ENCODE measurements at places on chromosomes 7 and 10.

GRCh38 chr10:82981137-82981723 is 1106.2 kb downstream of the NRG3 start:
- no peak for DNase-seq

DNA sequence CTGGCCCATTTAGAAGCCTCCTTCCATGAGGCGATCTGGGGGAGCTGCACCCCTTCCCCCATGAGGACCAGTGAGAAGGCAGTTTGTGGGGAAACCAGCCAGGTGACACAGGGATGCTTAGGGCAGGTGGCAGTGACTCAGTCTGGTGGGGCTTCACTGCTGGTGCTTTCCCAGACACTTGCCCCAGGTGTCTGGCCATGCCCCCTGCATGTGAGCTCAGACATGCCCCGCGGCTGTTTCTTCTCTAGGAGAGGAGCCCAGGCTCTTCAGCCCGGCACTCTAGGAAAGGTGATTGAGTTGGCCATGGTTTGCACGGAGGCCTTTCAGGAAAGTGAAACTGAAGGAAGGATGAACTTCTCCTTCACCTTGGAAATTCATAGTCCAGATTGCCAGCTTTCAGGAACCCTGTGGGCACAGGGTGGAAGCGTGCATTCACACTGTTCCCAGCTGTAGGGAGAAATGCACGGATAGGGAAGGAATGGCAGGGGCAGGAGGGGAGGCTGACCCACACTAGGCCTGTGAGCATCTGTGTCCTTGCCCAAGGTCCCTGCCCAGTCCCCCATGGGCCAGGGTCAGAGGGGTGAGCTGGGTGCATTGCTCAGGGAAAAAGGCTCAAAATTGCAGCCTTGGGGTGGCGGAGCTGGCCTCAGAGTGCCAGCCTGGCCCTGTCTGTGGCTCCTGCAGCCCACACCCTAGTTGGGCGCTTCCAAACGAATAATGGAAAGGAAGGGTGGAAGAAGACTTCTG is 359.1 kb downstream of the GLRX3 start:
- no peak for DNase-seq

GRCh38 chr7:47154791-47155190 is 427.1 kb downstream of the TNS3 start:
- no peak for DNase-seq

GRCh38 chr10:6207658-6208057 is 4.9 kb downstream of the PFKFB3 start:
- no peak for DNase-seq

GRCh38 chr10:43125274-43125845 is 12.9 kb upstream of the CSGALNACT2 start:
- DNase-seq = no peak

GRCh38 chr10:78194539-78195402 is 161.1 kb downstream of the RPS24 start:
- DNase-seq = no peak

DNA sequence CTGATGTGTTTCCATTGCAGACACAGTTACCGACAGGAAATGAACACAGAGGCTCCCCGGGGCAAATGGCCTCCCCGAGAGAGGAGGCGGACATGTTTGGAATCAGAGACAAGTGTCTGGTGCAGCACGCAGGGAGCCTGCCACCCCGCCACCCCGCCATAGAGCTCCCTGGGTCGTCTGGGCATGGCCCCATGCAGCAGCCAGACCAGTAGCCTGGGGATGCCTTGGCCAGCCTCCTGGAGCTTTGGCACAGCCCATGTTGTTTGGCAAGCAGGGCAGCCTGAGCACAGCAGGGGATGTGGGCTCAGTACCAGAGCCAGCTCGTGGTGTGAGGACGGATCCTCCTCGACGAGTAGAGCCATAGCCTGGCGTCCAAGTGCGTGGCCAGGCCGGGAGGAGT is 80.8 kb downstream of the NKX6-2 start:
- DNase-seq = no peak

GRCh38 chr7:144775749-144776148 is 60.1 kb downstream of the TPK1 start:
- DNase-seq = no peak

GRCh38 chr7:22700559-22701002 is 26.4 kb upstream of the IL6 start:
- no peak for DNase-seq

GRCh38 chr10:34046506-34047034 is 712.1 kb upstream of the NRP1 start:
- DNase-seq = no peak

GRCh38 chr10:97356318-97356914 is 21.9 kb upstream of the FRAT2 start:
- no peak for DNase-seq

DNA sequence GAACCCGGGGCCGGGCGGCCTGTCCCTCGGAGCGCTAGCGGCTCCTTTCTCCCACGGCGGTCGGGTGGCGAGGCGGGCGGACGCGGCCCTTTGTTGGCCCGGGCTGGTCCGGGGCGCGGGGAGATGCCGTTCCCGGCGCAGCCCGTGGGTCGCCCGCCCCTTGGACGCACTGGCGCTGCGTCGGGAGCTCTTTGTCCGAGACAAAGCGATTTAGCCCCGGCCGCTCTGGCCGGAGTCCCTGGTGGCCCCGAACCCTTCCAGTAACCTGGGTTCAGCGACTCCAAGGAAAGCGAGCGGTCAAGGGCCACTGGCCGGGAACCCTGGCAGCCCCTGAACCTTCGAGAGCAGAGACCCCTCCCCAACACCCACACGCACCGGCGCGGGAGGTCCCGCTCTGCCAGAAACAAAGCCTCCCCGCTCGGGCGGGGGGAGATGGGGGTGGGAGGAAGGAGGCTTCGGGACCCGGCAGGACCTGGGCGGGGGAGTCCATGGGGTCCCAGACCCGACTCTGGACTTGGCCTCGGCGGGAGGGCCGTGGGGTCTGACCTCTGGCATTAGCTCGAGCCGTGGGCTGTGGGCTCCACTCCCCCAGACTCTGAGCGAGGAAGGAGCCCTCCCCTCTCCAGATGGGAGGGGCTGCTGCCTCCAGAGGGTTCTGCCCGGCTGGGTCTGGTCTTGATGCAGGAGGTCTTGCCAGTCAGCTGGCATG is 836 bp downstream of the DPYSL4 start:
- DNase-seq = no peak

DNA sequence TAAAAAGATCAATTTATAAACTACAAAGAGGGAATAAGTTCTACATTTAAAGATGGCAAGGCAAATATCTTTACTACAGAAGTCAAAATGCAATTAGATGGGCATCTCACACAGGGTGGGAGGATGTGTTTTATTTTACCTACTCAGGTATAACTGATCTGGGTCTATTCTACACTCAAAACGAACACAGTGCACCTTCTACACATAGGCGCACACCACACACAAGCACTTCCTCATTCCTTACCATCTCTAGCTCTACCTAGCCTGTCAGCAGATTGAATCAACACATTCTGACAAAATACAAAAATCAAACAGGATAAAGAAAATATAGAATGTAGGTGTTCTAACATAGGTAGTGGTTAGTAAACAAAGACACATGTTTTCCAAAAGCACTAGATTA is 64.8 kb downstream of the SGCE start:
- no peak for DNase-seq

GRCh38 chr10:127802531-127803095 is 65.6 kb downstream of the FOXI2 start:
- no peak for DNase-seq

- no peak for DNase-seq
Observed at GRCh38 chr10:650886-651615, 38.4 kb downstream of the DIP2C start.

DNA sequence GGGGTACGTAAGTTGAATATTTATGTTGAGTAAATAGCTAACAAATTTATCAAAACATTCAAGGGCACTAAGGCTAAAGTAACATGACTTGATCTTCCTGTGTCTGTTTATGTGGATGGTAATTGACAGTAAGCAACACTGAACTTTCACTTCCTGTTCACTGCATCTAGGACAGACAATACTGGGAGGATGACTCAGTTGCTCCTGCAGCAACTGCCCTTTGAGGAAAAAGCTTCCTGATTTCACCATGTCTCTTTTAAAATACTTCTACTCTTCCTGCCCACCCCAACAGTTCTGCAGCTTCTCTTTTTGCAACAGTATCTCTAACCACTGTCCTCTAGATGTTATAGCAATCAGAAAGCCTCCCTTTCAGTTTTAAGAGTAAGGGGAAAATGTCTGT is 76.6 kb upstream of the HGF start:
- no peak for DNase-seq

GRCh38 chr7:16062269-16062668 is 359.1 kb downstream of the CRPPA start:
- no peak for DNase-seq

DNA sequence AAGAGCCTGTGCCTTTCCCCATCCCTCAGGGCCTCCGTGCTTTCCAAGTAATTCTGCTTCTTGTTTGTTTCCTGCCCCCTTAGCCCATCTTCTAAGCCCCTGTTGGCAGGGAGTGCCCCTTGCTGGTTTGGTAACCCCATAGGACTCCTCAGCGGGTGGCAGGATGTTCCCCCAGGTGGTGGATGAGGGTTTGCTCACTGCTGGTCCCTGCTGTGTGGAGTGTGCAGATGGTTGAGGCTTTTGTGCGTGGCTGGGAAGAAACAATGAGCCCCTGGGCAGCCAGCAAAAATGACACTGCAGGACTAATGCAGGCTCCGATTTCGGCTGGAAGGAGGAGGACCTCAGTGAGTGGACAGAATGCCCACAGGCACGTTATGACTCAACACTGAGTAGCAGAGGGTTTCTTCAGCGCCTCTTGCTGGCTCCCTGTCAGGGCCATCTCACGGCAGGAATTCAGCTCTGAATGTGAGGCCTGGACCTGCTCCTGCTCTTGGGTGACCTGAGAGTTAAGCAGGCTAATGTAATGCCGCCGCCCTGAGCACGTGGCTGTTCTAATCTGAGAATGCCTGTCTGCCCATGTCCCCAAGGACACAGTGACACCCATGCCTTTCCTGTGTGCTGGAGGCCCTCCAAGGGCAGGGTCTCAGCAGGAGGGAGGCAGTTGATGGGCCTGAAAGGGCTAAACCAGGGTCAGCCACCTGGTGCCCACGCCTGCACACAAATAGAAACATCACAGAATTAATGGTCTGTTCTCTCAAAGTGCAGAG is 16.6 kb downstream of the BAG3 start:
- no peak for DNase-seq

DNA sequence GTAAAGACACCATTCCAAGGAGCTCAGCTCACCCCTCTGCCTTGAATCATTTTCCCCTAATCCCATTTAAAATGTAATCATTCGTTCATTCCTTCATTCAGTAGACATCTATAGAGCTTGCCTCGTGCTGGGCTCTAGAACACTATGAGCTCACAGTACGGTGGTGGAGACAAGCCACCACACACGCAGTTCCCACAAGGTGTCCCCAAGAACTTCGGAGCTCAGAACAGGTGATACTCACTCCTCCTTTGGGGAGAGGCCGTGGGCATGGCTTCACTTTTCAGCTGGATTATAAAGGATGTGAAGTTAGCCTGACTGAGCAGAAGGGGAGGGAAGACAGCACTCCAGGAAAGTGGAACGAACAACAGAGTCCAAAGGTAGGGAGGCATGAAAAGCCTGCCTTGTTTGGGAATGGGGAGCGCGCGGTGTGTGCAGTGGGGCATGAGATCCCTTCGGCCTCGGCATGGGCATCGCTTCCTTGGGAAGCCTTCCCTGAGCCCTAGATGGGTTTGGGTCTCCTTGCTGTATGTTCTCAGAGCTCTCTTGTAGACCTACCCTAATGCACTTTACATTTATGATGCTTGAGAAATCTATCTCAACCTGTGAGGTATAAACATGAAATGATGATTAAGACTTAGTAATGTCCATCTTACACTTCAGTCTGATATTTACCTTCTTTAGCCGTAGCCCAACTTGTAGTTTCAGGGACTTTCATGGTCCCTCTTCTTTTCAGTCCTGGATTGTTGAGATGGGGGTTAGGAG is 809 bp upstream of the OGA start:
- DNase-seq = no peak

DNA sequence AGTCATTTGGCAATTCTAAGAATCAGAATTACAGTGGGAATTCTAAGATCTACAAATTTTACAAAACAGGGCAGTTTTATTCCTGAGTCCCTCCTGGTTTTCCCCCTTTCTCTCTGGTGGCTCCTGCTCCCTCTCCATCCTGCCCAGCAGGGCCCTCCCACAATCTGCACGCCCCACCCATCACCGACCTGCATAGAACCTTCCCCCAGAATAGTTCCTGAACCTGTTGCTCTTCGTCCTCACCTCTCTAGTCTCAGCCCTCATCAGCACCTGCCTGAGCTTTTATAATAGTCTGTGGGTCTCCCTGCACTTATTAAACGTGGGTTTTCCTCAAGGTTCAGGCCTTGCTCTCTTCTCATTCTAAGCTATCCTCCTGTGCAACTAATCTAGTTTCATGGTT is 49.1 kb upstream of the MNX1 start:
- no peak for DNase-seq

DNA sequence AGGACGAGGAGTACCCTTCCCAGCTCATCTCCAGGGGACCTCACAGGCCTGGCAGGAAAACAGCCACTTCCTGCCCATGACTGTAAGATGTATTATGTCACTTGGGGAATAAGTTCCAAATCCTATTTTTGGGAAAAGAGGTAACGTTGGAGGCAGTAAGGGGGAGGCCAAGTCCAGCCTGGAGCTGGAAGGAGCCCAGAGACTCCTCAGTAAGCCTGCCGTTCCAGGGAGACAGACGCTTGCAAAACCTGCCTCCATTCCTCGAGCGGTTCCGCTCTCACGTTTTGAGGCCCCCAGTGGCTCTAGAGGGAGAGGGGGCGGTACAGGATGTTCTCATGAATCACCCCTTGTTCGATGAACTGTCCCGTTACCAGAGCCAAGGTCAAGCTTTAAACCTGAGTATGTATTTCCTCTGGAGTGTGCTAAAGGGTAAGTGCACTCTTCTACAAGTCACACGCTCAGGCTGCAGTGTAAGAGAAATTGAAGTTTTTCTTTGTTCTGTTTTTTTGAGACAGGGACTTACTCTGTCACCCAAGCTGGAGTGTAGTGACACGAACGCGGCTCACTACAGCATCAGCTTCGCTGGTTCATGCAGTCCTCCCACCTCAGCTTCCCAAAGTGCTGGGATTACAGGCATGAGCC is 45.5 kb upstream of the CYTH3 start:
- DNase-seq = no peak

DNA sequence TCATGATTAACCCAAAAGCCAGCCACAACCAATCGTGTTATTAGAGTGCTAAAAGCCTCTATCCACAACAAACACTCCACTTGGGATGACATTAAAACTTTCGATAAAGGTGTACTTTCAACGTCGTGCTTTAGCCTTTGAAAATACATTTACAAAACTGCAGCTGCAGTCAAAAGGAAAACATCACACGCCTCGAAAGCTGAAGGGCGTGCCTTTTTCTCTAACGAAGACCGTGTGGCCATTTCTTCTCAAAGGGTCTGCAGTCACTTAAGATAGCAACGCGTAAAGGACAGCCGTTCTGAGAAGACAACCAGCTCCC is 1.1 kb downstream of the ARHGAP12 start:
- DNase-seq = no peak

- no peak for DNase-seq
Observed at GRCh38 chr10:62057850-62058249, 156.4 kb downstream of the ARID5B start.

Measured in stimulated activated CD4-positive, alpha-beta T cell treated with anti-CD3 and anti-CD28 coated beads, Interleukin-2, amount 100 ng/mL, for 4 hours (primary cell).